ENCODE measurements at places on chromosomes 7 and 10. TPM values are rescaled to one million over a fixed set of nuclear protein-coding genes. Genes with fewer than 3 reads are reported as not detected.

SKAP2 gene
- 16.6 TPM for total RNA-seq

LIPF gene
- total RNA-seq, result not detected

RNF148 gene
- total RNA-seq, result 3.5 TPM

SLC13A4 gene
- 2.1 TPM for total RNA-seq

GNGT1 gene
- total RNA-seq, result not detected

CDHR3 gene
- 8.7 TPM for total RNA-seq

BAIAP2L1 gene
- 0.63 TPM for total RNA-seq

TRIM73 gene
- 2.5 TPM for total RNA-seq

EPO gene
- total RNA-seq, result not detected

SPDYE5 gene
- total RNA-seq, result not detected

BLNK gene
- total RNA-seq, result 1.3 TPM

DYNC1I1 gene
- total RNA-seq, result 24.6 TPM

PAPSS2 gene
- total RNA-seq, result 20.4 TPM

ANKRD2 gene
- total RNA-seq, result 1.9 TPM

BMPER gene
- total RNA-seq, result 0.54 TPM

GPR158 gene
- total RNA-seq, result not detected

ZNF722 gene
- total RNA-seq, result not detected

UCN3 gene
- not detected for total RNA-seq

SSBP1 gene
- 50.8 TPM for total RNA-seq

SLC26A3 gene
- total RNA-seq, result not detected

TRPV5 gene
- not detected for total RNA-seq

TCTN3 gene
- 25.3 TPM for total RNA-seq

TAS2R5 gene
- 2.2 TPM for total RNA-seq

LRRD1 gene
- 0.81 TPM for total RNA-seq

CD36 gene
- 94.8 TPM for total RNA-seq

C10orf105 gene
- total RNA-seq, result 0.14 TPM

FBXL13 gene
- 0.95 TPM for total RNA-seq

ERVW-1 gene
- total RNA-seq, result not detected

C10orf67 gene
- not detected for total RNA-seq

PAPOLB gene
- 1.1 TPM for total RNA-seq

CHAT gene
- total RNA-seq, result not detected

MAGI2 gene
- total RNA-seq, result 18.3 TPM

NAPEPLD gene
- 27.7 TPM for total RNA-seq

AQP1 gene
- total RNA-seq, result 1,768 TPM

GIMAP4 gene
- 12.3 TPM for total RNA-seq

TEX47 gene
- not detected for total RNA-seq

PTER gene
- 11.2 TPM for total RNA-seq
